AG04450 (cell line): ENCODE measurements at places on chromosomes 13 and 19. TPM values are rescaled to one million over a fixed set of nuclear protein-coding genes. Genes with fewer than 3 reads are reported as not detected.

DNA sequence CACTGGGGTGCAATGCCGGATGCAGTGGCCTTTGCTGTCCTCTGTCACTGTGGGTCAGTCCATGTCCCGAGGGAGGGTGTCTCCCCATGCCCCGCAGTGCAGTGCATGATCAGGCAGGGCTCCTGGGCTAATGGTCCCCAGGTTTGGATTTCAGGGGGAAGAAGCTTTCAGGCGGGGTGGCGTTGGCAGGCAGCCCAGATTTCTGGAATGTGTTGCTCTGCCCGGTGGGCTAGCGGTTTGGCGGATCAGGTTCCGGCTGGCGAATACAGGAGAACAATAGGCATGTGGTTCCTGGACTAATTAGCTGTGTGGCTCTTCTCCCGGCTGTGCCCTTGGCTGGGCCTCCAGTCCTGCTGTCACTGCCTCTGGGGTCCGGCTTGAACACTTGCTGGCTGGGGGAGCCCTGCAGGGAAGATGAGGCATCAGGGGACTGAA is 141.3 kb downstream of the FGF9 start:
- no peak for DNase-seq

Gene KIR2DL4
- polyA plus RNA-seq: not detected in 2 replicates

GRCh38 chr19:4537953-4538600 is 1.8 kb downstream of the LRG1 start:
- DNase-seq: no peak

- no peak for DNase-seq
Measured at GRCh38 chr19:43471091-43471490, 5.7 kb upstream of the LYPD3 start.

DNA sequence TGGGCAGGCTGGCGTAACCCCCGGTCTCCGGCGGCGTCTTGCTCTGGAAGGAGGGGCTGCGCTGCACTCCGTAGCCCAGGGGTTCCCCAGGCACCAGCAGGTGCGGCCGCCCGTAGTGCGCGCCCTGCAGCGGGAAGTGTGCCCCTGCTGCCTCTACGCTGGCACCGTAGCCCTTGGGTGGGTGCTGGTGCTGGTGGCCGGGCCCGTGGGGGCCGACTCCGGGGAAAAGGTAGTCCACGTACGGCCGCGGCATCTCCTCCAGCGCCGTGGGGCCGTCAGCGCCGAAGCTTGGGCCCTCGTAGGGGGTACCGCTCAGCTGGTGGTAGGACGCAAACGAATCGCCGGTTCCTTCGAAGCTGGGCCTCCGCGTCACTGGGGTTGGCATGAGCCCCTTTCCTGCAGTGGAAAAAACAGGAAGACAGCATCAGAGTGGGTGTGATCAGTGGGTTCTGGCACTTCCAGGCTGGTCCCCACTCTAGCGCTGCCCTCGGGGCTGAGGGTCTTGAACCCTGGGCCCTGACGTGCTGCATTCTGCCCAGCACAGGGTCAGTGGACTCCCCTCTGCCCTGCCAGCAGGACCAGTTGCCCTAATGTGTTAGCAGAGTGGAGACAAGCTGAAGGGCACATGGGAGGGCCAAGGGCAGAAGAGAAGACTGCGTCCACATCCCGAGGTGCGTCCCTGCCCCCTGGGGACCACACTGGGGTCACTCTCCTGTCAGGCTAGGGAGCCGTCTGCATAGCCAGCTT is 72.3 kb downstream of the LATS2 start:
- DNase-seq: no peak

Gene C19orf85
- not detected in 2 replicates for polyA plus RNA-seq
